Bronchial smooth muscle cell (primary cell): ENCODE measurements at places on chromosomes 3 and 15. TPM values are rescaled to one million over a fixed set of nuclear protein-coding genes. Genes with fewer than 3 reads are reported as not detected.

The MPI gene
- total RNA-seq: 39.7 and 54.4 TPM in 2 replicates

The ALDH1A3 gene
- 80.7 and 213 TPM in 2 replicates for total RNA-seq

The AMT gene
- total RNA-seq: 2.5 and 4.4 TPM in 2 replicates

The APOD gene
- 1.2 and 1.3 TPM in 2 replicates for total RNA-seq

The FAM107A gene
- total RNA-seq: 0.09 and 0.16 TPM in 2 replicates

The DOCK3 gene
- total RNA-seq: 0.09 and 0.16 TPM in 2 replicates

The RETNLB gene
- total RNA-seq: not detected in 2 replicates

The NECTIN3 gene
- 30.7 and 40.4 TPM in 2 replicates for total RNA-seq

The ANKUB1 gene
- total RNA-seq: not detected in 2 replicates

The SENP8 gene
- 1.2 and 2.2 TPM in 2 replicates for total RNA-seq

The CYP1A2 gene
- not detected in 2 replicates for total RNA-seq

The ELL3 gene
- total RNA-seq: 4.9 and 10.7 TPM in 2 replicates

The ARL14 gene
- not detected in 2 replicates for total RNA-seq

The IL17RE gene
- 0.52 and 0.63 TPM in 2 replicates for total RNA-seq

The BFSP2 gene
- not detected in 2 replicates for total RNA-seq

The PRKCI gene
- 52.5 and 167 TPM in 2 replicates for total RNA-seq

The ATP13A5 gene
- total RNA-seq: not detected in 2 replicates

The PLSCR5 gene
- total RNA-seq: not detected in 2 replicates

The KCNMB3 gene
- total RNA-seq: 0.94 and 1.3 TPM in 2 replicates

The IL16 gene
- 2.4 and 3.2 TPM in 2 replicates for total RNA-seq

The CCR9 gene
- not detected in 2 replicates for total RNA-seq

The AP4E1 gene
- total RNA-seq: 8.0 and 9.1 TPM in 2 replicates

The GPR176 gene
- 37.4 and 58.8 TPM in 2 replicates for total RNA-seq

The CYP8B1 gene
- not detected in 2 replicates for total RNA-seq

The MUC20 gene
- 0.60 and 0.95 TPM in 2 replicates for total RNA-seq

The ZPLD1 gene
- under 0.01 TPM in 2 replicates for total RNA-seq
